ENCODE measurements at places on chromosomes 6 and 20. TPM values are rescaled to one million over a fixed set of nuclear protein-coding genes. Genes with fewer than 3 reads are reported as not detected.
A peak's percentile ranks its signal among the peaks of the same experiment; 100 is the strongest.

- DNase-seq = peak; percentile 82
Observed at GRCh38 chr6:146543211-146543939, at the start of gene RAB32. Gene RAB32 (plus strand): TSS chr6:146543833. CDS start chr6:146543872, 39 bp downstream.

DNA sequence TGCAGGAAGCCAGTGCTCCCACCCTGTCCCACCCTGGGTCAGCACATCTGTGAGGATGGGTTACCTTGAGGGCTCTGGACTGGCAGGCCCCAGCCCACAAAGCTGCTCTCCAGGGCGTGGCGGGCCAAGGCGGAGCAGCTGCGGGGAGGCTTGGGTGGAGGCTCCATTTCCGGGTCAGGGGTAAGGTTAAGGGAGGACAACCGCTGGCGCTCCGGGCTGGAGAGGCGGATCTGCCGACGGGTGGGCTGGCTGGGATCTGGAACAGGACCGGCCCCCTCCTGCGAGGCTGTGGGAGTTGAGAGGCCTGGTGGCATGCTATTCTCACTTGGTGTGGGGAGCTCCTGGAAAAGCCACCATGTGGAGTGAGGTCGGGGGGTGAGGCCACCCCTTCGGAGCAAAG is 5.5 kb downstream of the SMPD2 start:
- no peak for DNase-seq

DNA sequence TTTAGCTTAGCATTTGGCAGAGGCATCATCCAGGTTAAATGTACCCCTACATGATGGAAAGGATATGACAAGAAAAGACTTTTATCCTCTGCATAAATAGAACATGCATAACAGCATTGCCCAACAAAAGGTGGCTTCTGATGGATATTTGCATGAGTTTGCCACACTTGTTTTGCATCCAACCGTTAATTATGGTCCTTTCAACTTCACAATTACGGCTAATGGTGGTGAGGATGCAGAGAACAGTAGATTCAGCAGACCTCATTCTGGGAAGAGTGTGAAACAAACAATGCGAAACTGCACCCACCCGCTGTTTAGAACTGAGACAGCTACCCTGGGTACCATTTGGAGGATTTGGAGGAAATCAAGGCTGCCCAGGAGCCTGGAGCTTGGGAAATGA is 690.9 kb upstream of the CHD6 start:
- no peak for DNase-seq

The VWA7 gene
- 1.6 TPM for total RNA-seq

GRCh38 chr20:5215672-5216304 is 89.0 kb downstream of the CDS2 start:
- DNase-seq = no peak

DNA sequence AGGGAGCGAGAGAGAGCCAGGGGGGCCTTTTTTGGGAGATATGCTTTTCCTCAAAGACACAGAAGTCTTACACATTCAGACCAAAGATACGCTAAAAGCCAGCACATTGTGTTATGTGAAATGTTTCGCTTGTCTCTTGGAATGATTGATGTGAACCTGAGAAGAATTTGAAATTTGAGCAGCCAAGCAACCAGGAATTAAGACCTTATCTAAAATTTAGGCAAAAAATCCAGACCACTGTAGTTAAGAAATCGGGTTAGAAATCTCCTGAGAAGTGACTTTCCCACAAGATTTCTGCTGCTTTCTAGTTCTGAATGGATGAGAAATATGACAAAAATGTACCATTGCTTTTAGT is 223.2 kb upstream of the GMDS start:
- no peak for DNase-seq

The MROH8 gene
- total RNA-seq = 4.9 TPM

The DEFB114 gene
- total RNA-seq = not detected

The GABRR1 gene
- not detected for total RNA-seq

- DNase-seq = no peak
Observed at GRCh38 chr20:50672400-50673145, 18.8 kb downstream of the RIPOR3 start.

- DNase-seq = no peak
Observed at GRCh38 chr20:458776-459175, 3.6 kb downstream of the TBC1D20 start.

GRCh38 chr20:5484926-5485325 is 168.2 kb upstream of the PROKR2 start:
- no peak for DNase-seq

The GPR63 gene
- total RNA-seq = 18.5 TPM

The C20orf173 gene
- not detected for total RNA-seq

DNA sequence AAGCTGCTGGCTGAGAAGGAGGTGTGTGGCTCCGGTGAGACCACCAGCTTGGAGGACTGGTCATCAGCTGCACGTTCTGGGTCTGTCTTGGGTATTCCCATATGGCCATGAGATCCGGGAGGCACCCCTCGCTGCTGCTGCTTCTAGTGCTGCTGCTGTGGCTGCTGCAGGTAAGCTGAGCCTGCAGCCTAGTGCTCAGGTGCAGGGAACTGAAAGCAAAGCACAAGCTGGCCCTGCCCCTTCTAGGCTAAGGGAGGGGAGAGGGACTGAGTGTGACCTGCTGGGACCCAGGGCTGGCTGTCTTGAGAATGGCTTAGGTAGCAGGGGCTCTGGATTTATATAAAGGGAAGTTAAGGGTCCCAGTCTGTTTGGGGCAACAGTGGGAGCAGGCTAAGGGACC is 403 bp downstream of the CDH26 start:
- DNase-seq = no peak

- DNase-seq = no peak
Observed at GRCh38 chr6:22899426-22899825, 330.1 kb downstream of the HDGFL1 start.

The C6orf163 gene
- 10.0 TPM for total RNA-seq

DNA sequence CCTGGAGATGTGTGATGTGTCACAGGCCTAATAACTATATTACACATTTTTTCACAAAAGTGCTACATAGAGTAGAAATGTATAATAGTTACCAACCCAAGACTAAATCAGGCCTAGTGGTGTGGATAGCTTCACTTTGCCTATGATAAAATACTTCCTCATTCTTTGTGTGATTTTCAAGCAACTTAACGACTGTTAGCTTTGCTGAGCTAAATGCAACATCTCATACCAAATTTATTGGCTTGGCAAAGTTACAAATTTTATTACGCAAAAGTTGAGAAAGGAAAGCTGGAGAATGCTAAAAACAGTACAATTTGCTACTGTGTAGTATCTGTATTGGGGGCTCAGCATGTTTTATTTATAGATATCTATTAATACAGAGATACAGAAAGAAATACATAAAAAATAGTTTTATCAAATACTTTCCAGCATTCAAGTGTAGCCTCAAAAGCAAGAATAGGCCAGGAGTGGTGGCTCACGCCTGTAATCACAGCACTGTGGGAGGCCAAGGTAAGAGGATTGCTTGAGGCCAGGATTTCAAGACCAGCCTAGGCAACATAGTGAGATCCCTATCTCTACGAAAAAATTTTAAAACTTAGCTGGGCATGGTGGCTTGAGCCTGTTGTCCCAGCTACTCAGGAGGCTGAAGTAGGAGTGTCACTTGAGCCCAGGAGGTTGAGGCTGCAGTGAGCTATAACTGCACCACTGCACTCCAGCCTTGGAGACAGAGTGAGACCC is 3.6 kb upstream of the EDN1 start:
- no peak for DNase-seq

The SLC16A10 gene
- total RNA-seq = 18.0 TPM

GRCh38 chr6:51099201-51099600 is 280.5 kb downstream of the TFAP2B start:
- no peak for DNase-seq

GRCh38 chr20:20894753-20895152 is 182.3 kb upstream of the RALGAPA2 start:
- no peak for DNase-seq

GRCh38 chr6:47434372-47435253 is 43.0 kb upstream of the CD2AP start:
- no peak for DNase-seq

DNA sequence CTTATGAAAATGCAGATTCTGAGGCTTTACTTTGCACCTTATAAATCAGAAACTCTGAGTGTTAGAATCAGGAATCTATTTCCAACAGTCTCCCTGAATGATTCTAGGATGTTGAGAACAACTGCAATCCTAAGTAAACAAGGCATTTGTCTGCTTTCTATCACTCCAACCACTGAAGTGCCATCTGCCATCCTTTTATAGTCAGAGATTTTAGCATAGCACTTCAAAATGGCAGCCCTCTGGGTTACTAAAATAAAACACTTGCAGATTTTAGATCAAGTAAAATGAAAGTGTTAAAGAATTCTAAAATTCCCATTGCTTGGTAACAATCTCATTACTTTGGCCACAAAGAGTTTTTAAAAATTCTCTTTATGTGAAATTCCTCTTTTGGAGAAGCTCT is 258.9 kb downstream of the CD109 start:
- no peak for DNase-seq

DNA sequence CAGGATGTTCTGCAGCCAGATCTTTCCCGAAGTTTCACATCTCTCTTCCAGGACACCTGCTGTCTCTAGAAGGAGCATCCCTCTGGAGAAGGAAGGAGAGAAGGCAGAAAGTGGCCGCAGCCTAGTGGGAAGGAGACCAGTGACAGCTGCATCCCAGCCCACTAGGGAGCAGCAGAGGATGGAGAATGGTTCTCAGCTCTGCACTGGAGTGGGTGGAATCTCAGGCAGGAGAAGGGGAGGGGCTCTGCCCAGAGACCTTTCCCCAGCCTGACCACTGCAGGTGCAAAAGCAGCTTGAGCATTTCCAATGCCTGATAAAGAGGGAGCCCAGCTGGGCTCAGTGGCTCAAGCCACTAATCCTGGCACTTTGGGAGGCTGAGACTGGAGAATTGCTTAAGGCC is 32.3 kb downstream of the NCR2 start:
- DNase-seq = no peak

GRCh38 chr6:134447883-134448387 is 130.0 kb upstream of the SGK1 start:
- DNase-seq = no peak

The VNN1 gene
- total RNA-seq = not detected

The TRIM15 gene
- total RNA-seq = not detected

The CCN6 gene
- not detected for total RNA-seq

- DNase-seq = no peak
Observed at GRCh38 chr6:134795691-134796090, 154.2 kb downstream of the ALDH8A1 start.

The KHDRBS2 gene
- total RNA-seq = 1.6 TPM

The EPB41L1 gene
- 42.8 TPM for total RNA-seq

DNA sequence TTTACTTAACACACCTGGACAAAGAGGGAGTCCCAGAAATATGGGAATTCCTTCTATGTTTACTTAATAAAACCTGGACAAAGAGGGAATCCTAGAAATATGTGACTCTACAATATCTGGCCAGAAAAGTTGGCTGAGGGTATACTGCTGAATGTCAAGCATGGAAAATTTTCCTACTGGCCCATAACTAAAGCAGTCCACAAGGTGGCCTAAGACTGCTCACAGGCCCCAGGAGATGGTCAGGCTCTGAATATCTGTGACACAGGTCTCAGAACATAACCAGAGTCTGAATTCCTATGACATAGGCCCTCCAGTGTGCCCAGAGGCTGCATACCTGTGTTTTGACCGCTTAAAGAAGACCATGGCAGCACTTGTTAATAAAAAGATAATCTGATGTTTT is 578.2 kb upstream of the NRSN1 start:
- no peak for DNase-seq

DNA sequence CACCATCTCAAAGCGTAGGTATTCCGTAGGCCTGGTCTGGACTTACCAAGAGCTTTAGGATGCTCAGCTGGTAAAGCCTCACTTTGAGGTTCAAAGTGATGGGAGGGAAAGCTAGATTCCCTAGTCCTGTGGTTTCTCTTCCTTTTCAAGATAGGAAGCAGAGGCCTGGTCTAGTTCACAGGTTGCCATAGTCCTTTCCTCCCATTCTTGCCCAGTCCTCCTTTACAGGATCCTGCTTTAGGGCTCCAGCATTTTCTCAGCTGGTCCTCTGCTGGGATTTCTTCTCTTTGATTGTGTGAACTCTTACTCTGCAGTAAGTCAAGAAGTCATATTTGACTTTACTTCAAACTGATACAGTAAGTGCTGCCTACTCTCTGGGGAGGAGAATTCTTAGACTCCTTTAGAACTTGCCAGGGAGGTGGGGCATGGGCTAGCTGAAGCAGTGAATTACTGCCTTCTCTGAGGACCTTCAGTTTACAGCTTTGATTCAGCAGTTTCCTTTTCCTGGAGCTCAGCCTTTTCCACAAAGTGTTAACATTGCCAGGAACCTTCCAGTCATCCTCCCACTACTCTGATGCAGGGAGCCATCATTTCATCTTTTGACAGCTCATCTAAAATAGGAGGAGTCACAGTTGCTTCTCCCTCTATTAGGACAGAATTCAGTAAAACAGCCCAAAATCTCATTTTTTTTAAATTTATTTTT is 42.8 kb upstream of the PLCG1 start:
- DNase-seq = no peak

DNA sequence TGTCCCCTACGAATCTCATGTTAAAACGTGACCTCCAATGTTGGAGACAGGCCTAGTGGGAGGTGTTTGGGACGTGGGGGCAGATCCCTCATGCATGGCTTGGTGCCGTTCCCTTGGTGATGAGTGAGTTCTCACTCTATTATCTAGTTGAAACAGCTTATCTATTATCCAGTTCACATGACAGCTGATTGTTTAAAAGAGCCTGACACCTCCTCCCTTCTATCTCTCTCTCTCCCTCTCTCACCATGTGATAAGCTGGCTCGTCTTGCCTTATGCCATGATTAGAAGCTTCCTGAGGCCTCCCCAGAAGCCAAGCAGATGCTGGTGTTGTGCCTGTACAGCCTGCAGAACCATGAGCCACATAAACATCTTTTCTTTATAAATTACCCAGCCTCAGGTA is 32.9 kb upstream of the RIPK1 start:
- no peak for DNase-seq

Data from mesothelial cell of epicardium (in vitro differentiated cells).